ENCODE measurements at places on chromosomes 13 and 19. TPM values are rescaled to one million over a fixed set of nuclear protein-coding genes. Genes with fewer than 3 reads are reported as not detected.

KLK11 gene
- total RNA-seq = not detected

TGFB1 gene
- total RNA-seq = 255 TPM

GRCh38 chr19:7857727-7858108, 16.5 kb downstream of the PRR36 start:
- no peak for DNase-seq

KL gene
- not detected for total RNA-seq

DNA sequence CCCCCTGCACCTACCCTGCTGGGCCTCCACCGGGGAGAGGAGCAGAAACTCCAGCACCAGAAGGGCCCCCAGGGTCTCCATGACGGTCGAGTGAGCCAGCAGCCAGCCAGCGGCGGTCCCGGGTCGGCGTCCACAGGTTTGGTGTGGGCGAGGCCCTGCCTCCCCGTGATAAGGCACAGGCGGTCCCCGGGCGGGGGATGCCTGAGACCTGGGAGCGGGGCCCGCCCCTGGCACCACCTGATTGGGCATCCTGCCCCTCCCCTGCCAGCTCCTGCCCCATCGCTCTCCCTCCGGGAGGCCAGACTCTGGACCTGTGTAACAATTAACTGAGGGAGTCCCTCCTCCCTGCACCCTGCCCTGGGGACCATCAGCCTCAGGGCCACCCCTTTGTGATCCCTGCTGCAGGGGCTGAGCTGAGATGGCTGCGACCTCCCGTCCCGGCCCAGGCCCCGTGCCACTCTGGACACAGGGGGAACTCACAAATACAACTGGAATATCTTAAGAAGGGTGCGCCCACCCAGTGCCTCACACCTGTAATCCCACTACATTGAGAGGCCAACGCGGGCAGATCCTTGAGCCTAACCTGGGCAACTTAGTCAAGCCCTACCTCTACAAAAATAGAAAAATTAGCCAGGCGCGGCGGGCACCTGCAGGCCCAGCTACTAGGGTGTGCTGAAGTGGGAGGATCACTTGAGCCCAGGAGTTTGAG, at the start of gene SMIM24:
Gene SMIM24, minus strand, starts transcription at position 143 of the 709 bp plus-strand sequence. Its CDS starts 62 bp downstream, at position 81.
- no peak for DNase-seq

DNA sequence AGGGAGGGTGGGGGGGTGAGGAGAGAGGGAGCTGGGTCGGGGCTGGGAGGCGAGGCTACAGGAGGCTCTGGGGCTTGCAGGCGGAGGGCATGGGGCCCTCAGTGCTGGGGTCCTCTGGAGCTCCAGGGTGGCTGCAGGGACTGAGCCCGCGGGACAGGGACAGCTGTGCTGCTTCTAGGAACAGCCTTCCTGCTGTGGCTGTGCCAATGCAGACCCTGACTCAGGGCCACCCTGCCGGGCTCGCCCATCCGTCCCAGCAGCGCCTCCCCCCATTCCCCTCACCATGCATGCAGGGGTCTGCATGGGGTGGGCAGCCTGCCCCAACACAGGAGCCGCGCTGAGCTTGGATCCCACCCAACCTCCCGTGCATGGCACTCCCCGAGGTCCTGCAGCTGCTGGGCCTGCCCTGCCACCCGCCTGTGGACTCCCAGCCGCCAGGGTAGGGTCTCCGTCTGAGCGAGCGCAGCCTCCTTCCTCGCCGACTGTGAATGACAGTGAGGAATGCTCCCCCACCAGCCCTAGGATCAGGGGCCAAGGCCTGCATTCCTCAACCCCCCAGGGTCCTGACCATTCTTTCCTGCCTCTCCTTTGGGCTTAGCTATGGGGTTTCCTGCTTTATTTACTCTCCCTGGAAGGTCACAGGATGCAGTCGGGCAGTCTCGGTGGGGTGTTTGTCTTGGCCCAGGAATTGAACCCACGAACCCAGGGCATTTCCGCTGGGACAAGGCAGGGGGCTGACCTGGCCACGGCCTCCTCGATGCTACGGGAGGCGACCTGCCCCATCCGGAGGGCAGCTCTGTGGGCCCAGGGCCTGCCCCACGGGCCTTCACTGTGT, 23.4 kb downstream of the CEBPG start:
- no peak for DNase-seq

DNA sequence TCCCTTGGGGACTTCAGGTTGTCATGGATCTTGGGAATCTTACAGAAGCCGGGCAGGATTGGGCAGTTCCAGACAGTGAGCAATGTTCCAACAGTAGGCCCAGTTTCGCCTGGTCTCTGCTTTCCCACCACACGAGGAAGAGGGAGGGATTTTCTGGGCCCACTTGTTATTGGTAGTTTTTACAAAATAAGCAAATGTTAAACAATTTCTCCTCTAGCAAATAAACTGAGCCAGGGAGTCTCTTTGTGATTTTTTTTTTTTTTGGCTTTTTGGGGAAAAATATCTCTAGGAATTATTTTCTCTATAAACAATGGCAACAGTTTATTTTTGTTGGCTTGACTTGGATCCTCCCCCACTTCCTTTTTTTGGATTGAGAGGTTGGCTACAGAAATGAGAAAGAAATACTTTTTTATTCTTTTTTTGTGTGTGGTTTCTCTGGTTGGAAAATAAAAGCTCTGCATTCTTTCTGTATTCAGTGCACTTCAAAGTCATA, 89.3 kb downstream of the TM9SF2 start:
- DNase-seq = no peak

MBD3L2 gene
- not detected for total RNA-seq

GRCh38 chr19:38729653-38730469, 14.4 kb downstream of the CAPN12 start:
- DNase-seq = peak; percentile 92

ERICH4 gene
- not detected for total RNA-seq

GRCh38 chr13:89310943-89311672, 1639.9 kb downstream of the SLITRK5 start:
- DNase-seq = no peak

- no peak for DNase-seq
Observed at GRCh38 chr19:48095612-48096175, 14.9 kb downstream of the PLA2G4C start.

SWSAP1 gene
- 2.4 TPM for total RNA-seq
